ENCODE measurements at places on chromosomes 5 and 9.

- DNase-seq: no peak
Observed at GRCh38 chr9:94918038-94918753, 191.7 kb downstream of the AOPEP start.

- DNase-seq: no peak
Observed at GRCh38 chr5:148690945-148691344, 36.6 kb upstream of the HTR4 start.

DNA sequence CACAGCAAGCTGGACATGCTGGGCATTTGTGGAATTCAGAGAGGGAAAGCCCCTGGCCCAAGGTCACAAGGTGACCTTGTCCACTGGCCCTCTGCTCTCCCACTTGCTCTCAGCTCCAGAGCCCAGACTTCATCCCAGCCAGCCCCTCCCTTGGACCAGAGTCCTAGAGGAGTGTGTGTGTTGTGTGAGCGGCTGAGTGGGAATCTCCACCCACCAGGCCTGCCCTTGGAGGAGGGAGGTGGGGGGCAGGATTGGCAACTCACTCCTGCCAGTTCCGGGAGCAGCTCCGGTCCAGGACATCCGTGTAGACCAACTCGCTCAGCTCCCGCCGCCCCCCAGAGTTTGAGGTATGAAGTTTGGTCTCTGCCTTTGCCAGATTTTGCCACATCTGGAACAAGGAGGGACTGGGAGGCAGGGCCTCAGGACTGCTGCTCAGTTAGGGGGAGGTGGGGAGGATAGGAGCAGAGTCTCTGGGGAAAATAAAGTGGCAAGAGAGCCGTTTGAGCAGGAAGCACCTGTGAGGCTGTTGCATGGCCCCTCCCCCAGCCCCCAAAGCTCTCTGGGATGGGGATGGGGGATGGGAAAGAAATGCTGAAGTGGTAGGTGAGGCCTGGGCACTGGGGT is 1.4 kb downstream of the MZB1 start:
- no peak for DNase-seq

GRCh38 chr9:98572054-98572627 is 136.6 kb downstream of the GABBR2 start:
- DNase-seq: no peak

DNA sequence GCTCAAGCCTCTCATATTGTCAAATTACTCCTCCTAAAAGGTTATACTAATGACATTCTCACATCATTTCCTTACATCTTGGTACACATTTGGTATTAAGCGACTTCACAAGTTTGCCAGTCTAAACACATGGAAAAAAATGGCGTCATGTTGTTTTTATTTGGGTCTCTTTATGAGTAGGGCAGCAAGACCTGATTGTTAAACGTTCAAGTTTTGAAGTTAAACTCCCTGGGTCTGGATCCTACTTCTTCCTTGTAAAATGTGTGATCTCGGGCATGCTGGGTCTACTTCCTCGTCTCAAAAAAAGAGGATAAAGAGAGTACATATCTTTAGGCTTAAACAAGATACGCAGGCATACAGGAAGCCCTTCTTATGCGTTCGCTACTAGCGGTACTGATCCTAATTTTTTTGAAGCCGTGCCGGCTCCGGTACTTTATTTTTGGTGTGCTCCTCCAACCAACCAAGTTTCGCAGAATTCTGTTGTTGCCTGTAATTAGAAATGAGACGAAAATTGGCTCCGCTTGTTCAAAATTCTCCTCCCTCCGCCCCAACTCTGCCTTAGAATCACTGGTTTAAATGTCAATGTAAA is 596 bp upstream of the CDC37L1 start:
- DNase-seq: peak; percentile 35

All from substantia nigra (tissue), 51 donors.